Body of pancreas (tissue), 4 donors: ENCODE measurements at places on chromosomes 16 and 17. TPM values are rescaled to one million over a fixed set of nuclear protein-coding genes. Genes with fewer than 3 reads are reported as not detected.

Gene MT4
- total RNA-seq = not detected

Gene RNF222
- not detected for total RNA-seq

DNA sequence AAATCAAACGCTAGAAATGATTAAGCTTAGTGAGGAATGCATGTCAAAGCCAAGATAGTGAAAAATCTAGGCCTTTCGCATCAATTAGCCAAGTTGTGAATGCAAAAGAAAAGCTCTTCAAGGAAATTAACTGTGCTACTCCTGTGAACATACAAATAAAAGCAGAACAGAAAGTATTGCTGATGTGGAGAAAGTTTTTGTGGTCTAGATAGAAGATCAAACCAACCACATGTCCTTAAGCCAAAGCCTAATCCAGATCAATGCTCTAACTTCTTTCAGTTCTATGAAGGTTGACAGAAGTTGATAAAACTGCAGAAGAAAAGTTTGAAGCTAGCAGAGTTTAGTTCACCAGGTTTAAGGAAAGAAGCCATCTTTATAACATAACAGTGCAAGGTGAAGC lies 1044.6 kb downstream of the CDH11 start:
- H3K27ac ChIP-seq = no peak overlapping the region
- H3K4me1 ChIP-seq = no peaks in the 10 kb centered on the region
- H3K4me3 ChIP-seq = no peak overlapping the region
- no peak for DNase-seq
- no peaks in the 10 kb centered on the region for H3K27me3 ChIP-seq
- H3K36me3 ChIP-seq = no peaks in the 10 kb centered on the region

DNA sequence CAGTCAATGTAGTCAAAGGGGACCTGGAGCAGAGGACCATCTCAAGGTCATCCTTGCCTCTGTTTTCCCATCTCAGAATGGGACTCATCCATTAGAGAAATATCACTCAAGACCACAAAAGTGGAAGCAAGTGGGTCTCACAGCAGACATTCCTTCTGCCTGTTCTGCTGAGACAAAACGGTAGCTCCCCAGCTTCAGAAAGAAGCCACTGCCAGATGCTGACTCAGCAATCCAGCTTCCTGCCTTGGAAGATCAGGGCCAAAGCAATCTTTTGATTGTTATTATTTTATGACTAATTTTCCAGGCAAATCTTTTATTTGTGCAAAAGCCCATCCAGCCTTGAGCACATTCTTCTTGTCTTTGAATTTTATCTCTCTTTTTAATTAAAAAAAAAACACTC lies 86.8 kb downstream of the CCT6B start:
- H3K4me1 ChIP-seq = no peaks in the 10 kb centered on the region
- H3K4me3 ChIP-seq = no peak overlapping the region
- no peaks in the 10 kb centered on the region for H3K27me3 ChIP-seq
- no peaks in the 10 kb centered on the region for H3K36me3 ChIP-seq

- H3K27me3 ChIP-seq = no peaks in the 10 kb centered on the region
- H3K36me3 ChIP-seq = no peaks in the 10 kb centered on the region
- no peak overlapping the region for H3K4me3 ChIP-seq
- no peak for DNase-seq
- H3K27ac ChIP-seq = no peak overlapping the region
Measured at GRCh38 chr16:66175058-66175457, 191.4 kb upstream of the CDH5 start.

DNA sequence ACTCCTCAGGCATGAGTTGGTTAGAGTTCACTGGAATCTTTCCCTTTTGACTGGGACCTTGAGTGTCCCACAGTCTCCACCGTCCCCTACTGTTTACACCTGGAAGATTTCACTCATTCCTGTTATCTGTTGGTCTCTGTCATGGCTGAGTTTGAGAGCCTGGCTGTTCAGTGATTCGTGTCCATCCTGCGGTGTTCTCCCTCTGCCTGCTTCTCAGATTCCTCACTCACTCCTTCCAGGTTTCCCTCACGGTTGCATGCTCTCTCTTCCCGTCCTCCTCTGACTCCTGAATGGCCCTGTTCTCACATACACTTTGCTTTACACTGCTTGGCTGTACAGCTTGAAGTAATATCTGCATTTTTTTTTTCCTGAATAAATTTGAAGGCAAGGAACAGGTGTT lies 24.5 kb downstream of the OR1D5 start:
- no peaks in the 10 kb centered on the region for H3K4me1 ChIP-seq
- DNase-seq = no peak
- H3K4me3 ChIP-seq = no peak overlapping the region
- H3K27ac ChIP-seq = no peak overlapping the region
- H3K36me3 ChIP-seq = no peaks in the 10 kb centered on the region

DNA sequence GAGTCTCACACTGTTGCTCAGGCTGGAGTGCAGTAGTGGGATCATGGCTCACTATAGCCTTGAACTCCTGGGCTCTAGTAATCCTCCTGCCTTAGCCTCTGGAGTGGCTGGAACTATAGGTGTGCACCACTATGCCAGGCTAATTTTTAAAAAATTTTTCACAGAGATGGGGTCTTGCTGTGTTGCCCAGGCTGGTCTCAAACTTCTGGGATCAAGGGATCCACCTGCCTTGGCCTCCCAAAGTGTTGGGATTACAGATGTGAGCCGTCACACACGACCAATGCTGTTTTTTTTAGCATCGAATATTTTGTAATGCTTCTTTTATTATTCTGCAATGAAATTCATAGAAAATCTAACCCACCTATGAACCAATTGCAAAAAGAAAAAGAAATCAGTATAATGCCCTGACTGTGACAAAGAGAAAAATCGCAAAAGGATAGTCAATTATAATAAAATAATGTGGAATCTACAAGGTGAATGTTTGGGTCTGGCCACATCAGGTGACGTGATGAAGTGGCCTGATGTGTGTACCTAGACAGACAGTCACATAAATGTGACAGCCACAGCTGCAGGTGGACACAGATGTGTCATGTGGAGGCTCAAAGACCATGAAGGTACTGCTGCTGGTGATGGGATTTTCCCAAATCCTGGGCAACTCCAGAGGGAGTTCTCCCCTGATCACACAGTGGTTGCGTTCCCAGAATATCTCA lies 33.6 kb upstream of the ZCCHC14 start:
- H3K27ac ChIP-seq = no peak overlapping the region
- no peaks in the 10 kb centered on the region for H3K4me1 ChIP-seq
- no peaks in the 10 kb centered on the region for H3K27me3 ChIP-seq
- H3K36me3 ChIP-seq = no peaks in the 10 kb centered on the region

DNA sequence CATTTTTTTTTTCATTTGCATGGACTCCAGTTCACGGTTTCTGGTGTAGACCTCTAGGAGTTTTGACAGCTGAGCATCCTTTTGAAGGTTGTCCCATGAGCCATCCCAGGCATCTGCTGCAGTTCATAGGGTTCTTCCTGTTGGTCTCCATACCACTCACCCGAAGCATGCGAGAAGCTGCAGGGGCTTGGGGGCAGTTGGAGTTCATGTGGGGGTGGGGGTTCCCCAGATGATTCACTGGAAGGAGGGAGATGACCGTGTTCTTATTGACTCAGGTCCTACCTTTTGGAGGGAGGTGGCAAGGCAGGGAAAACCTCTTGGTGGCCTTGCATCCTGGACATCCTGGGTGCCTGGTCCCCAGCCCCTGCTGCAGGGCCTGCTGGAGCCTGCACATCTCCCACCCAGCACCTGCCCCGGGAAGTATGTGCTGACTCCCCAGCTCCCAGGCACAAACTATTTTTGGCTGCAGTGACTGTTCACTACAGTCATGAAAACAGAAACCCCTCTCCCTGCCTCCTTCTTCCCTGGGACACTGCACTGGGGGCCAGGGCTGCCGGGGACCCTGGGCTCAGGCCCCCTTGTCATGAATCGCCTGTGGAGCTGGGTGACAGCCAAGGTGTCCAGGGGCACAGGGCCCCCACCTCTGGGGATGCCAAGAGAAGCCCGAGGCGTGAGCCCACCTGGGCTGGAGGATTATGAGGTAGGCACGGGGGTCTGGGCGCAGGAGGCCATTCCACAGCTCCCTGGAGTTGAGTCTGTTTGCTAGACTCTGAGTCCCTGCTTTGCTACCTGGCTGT lies 64.9 kb upstream of the LGALS9 start:
- H3K4me3 ChIP-seq = no peak overlapping the region
- H3K4me1 ChIP-seq = peaks cover 75% of the 10 kb centered on the region
- H3K36me3 ChIP-seq = no peaks in the 10 kb centered on the region
- DNase-seq = no peak
- H3K27me3 ChIP-seq = no peaks in the 10 kb centered on the region

GRCh38 chr17:67733449-67733848 lies 15.7 kb downstream of the NOL11 start:
- H3K36me3 ChIP-seq = peaks cover 34% of the 10 kb centered on the region
- no peak for DNase-seq
- no peaks in the 10 kb centered on the region for H3K4me1 ChIP-seq
- no peaks in the 10 kb centered on the region for H3K27me3 ChIP-seq
- no peak overlapping the region for H3K27ac ChIP-seq

DNA sequence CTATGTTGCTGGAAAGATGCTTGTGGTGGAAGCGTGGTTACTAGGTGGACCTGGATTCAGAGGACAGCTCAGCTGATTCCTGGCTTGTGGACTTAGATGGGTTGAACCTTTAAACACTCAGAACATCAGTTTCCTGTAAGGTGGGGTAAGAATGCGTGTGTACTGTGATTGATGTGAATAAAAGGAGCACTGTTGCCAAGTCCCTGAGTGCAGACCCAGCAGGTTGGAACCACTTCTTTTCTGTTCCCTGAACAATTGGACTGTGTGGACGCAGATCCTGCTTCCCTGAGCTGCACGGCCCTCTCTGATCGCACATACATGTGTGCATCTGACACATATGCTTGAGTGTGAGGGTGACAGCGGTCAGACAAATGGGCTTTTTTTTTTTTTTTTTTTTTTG lies 37.5 kb downstream of the RPTOR start:
- no peaks in the 10 kb centered on the region for H3K4me1 ChIP-seq
- H3K27ac ChIP-seq = no peak overlapping the region
- H3K36me3 ChIP-seq = no peaks in the 10 kb centered on the region
- no peak overlapping the region for H3K4me3 ChIP-seq

GRCh38 chr16:75087375-75087979 lies 29.1 kb downstream of the LDHD start:
- H3K4me3 ChIP-seq = no peak overlapping the region
- no peak overlapping the region for H3K27ac ChIP-seq
- H3K27me3 ChIP-seq = no peaks in the 10 kb centered on the region
- DNase-seq = no peak
- H3K4me1 ChIP-seq = peaks cover under 1% of the 10 kb centered on the region
- no peaks in the 10 kb centered on the region for H3K36me3 ChIP-seq

- no peaks in the 10 kb centered on the region for H3K36me3 ChIP-seq
- H3K27me3 ChIP-seq = no peaks in the 10 kb centered on the region
- H3K4me1 ChIP-seq = peaks cover 8% of the 10 kb centered on the region
- no peak overlapping the region for H3K27ac ChIP-seq
Measured at GRCh38 chr17:33013596-33014375, 22.1 kb downstream of the SPACA3 start.
